HTR-8/SVneo (cell line): ENCODE measurements at places on chromosomes 12 and 14.

DNA sequence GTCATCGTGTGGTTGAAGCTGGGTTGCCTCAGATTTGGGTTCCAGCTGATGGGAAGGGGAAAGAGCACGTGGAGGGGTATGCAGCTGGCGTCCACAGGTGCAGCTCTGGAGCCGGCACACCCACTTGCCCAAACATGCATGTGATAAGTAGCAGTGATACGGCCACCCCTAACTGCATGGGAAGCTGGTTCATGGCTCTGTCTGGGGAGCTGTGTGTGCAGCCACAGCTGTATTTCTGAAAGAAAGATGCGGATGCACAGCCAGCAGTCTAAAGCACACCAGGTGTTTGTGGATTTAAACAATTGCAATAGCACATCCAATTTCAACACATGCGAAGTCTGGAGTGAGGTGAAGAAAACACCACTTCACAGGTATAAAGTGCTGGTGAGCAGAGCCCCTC, 181.4 kb downstream of the EFCAB11 start:
- DNase-seq = no peak

DNA sequence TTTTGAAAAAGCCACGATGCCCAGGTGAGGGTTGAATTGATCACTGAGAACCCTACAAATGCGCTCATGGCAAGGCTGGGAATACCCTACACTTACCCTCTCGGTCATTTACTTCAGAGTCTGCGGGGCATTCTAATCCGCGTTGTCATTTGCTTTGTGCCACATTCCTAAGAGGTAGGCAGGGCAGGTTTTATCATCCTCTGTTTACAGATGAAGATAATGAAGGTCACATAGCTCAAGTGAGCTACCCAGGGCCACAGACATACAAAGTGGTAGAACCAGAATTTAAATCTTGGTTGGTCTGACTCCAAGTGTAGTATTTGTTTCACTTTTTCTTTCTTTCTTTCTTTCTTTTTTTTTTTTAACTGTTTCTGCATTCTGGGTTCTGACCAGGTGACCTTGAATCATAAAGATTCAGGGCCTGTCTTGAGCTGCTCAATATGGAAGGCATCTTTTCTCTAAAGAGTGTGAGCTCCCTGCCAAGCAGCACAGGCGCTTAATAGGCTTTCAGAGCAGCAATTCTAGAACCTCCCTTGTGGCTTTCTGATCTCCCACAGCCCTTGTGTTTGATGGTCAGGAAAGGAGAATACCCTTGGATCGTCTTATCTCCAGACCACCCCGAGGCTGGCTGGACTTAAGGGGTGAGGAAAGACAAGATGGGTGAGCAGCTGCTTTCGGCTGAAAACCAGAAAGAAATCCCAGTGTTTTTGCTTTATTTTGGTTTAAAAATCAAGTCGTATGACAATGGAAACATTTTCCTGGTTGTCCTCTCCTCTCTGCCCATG, 662 bp upstream of the BATF start:
- DNase-seq = no peak

DNA sequence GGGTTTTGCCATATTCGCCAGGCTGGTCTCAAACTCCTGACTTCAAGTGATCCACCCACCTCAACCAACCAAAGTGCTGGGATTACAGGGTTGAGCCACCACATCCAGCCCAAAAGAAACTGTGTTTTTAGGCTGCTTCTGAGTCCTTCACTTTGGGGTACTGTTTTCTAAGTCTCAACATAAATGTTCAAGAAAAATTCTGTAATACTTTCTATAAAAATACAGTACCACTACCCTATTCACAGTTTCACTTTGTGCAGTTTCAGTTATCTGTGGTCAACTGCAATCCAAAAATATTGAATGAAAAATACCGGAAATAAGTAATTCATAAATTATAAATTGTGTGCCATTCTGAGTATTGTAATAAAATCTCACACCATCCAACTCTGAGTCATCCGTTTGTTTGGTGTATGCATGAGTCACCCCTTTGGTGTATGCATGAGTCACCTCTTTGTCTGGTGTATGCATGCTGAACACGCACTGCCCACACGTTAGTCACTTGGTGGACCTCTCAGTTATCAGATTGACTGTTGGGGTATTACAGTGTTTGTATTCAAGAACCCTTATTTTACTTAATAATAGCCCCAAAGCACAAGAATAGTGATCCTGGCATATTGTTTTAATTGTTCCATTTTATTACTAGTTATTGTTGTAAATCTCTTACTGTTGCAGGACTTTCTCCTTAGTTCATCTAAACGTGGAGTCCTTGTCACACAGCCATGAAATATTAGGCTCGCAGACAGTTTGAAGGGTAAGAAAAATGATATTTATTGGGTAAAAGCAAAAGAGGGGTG, 190.2 kb downstream of the FSCB start:
- peak; percentile 70 for DNase-seq

- no peak for DNase-seq
Observed at GRCh38 chr12:113903381-113903863, 62.7 kb downstream of the RBM19 start.

DNA sequence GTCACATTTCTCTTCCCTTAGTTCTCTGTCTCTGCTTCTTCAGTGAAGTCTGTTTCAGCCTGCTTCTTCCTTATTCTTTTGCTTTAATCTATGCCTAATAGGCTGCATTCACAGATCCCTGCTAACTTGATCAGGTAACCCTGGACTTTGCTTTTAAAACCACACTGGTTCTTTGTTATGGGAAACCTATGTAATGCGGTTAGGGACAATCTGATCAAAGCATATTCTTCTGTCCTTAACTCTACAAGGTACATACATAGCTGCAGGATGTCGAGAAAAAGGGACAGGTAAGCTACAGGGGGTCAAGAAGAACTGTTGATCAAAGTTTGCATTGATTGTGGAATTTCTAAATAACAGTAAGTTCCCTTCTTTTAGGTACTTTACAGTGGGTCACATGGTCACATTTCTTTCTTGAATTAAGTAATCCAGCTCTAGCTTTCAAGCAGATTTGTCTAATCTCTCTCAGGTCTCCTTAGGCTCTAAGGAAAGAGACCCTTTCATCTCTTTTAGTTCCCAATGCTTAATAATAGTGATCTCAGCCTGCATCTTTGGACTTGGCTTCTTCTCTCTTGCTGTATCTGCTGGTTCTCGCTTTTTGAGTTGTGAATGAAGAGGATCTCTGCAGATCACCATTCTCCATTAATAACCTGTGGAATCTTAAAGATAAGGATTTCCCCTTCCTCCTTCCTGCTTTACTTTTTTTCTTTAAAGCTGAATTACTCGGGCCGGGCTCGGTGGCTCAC, 3.8 kb downstream of the COPZ1 start:
- no peak for DNase-seq

DNA sequence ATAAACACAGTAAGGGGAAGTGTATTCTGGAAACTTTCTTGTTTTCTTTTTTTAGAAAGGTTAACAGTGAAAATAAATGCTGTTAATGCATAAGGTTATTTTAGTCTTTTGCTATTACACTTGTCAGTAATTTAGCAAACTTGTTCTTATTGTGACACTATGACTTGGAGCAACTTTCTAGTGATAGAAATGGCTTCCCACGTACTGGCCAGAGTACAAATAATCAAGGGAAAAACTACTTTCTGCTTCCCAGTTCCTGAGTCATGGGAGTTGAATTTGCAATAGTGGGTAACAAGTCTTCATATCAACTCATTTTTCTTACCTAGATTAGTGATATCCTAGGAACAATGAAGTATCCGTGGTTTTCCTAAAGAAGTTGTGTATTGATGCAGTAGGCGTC, 1072.3 kb downstream of the FLRT2 start:
- DNase-seq = no peak

DNA sequence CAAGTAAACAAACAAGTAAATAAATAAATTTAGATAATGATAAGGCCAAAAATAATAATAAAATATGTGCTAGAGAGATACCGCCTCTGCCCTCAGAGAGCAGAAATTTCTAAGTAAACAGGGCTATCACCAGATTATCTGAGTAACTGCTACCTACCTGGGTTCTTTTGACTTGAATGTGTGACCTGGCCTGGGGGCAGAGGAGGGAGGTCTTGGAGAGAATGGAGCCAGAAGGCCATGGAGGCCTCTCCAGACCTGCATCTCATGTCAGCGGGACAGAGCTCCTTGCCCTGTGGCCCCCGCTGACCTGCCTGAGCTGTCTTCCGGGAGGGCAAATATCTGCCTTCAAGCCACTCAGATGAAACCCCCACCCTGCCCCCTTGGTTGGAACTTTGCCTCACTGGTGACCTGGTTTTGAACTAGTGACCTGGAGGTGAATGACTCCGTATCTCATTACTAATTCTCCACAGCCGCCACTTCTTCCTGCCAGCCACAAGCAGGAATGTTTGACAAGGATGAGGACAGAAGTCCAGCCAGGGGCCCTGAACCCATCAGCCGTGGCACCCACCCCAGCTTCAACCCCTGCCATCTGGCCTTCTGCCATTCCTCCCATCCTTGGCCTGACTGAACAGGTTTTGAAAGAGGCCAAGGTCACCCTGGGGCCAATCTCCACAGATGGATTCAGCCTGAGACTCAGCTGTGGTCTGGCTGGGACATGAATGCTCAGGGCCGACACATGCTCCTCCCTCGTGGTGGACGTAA, 86.8 kb upstream of the PARP11 start:
- no peak for DNase-seq

DNA sequence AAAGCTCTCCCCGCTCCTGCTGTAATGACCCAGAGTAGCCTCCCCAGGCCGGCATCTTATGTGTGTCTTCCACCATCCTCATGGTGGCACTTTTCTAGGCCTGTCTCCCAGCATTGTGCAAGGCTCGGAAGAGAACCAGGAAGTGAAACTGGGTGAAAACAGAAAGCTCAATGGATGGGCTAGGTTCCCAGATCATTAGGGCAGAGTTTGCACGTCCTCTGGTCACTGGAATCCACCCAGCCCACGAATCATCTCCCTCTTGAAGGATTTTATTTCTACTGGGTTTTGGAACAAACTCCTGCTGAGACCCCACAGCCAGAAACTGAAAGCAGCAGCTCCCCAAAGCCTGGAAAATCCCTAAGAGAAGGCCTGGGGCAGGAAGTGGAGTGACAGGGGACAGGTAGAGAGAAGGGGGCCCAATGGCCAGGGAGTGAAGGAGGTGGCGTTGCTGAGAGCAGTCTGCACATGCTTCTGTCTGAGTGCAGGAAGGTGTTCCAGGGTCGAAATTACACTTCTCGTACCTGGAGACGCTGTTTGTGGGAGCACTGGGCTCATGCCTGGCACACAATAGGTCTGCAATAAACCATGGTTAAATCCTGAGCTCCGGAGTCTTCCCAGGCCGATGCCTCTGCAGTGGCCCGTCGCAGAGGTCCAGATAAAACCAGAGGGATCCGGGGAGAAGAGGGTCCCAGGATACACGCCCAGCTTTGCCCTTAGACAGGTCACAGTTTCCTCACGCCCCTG, 15.6 kb downstream of the ACVRL1 start:
- no peak for DNase-seq

- DNase-seq = no peak
Observed at GRCh38 chr12:130803702-130804101, 35.3 kb downstream of the STX2 start.

- no peak for DNase-seq
Observed at GRCh38 chr14:24117179-24117578, 2.4 kb upstream of the NRL start.

- DNase-seq = no peak
Observed at GRCh38 chr14:90375934-90376333, 20.9 kb upstream of the CALM1 start.
